Spinal cord (tissue), 10 donors: ENCODE measurements at places on chromosomes 6 and 20.

DNA sequence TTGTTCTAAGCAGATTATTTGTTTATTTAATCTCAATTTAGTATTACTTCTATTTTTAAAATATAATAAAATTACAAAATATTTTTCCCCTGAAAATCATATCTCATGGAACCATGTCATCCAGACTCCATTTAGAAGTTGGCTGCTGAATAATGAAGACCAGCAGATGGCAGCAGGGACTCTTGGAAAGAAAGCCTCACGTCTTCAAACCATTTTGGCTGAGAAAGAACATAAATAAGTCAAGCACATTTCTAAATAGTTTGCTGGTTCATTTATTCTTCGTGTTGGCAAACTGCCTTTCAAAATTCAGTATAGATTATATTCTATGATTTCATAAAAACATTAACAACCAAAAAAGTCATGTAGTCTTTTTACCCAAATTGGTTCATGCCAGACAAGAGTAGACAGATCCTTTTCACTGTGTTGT lies 71.7 kb downstream of the RCAN2 start:
- H3K27ac ChIP-seq: no peak overlapping the region
- H3K27me3 ChIP-seq: no peaks in the 10 kb centered on the region
- peak; percentile 72 for DNase-seq
- no peaks in the 10 kb centered on the region for H3K4me1 ChIP-seq

GRCh38 chr6:43937236-43938177 lies 167.5 kb downstream of the VEGFA start:
- H3K4me3 ChIP-seq: no peak overlapping the region
- H3K27ac ChIP-seq: no peak overlapping the region
- H3K27me3 ChIP-seq: no peaks in the 10 kb centered on the region

GRCh38 chr20:44075191-44075949 lies 111.6 kb downstream of the JPH2 start:
- H3K27ac ChIP-seq: no peak overlapping the region
- H3K27me3 ChIP-seq: no peaks in the 10 kb centered on the region
- no peak overlapping the region for H3K4me3 ChIP-seq
- H3K36me3 ChIP-seq: no peaks in the 10 kb centered on the region
- H3K4me1 ChIP-seq: peaks cover 28% of the 10 kb centered on the region
- no peak for DNase-seq

GRCh38 chr20:31758521-31758920 lies 19.4 kb downstream of the TPX2 start:
- no peaks in the 10 kb centered on the region for H3K4me1 ChIP-seq
- H3K4me3 ChIP-seq: no peak overlapping the region
- H3K27me3 ChIP-seq: no peaks in the 10 kb centered on the region
- DNase-seq: no peak

DNA sequence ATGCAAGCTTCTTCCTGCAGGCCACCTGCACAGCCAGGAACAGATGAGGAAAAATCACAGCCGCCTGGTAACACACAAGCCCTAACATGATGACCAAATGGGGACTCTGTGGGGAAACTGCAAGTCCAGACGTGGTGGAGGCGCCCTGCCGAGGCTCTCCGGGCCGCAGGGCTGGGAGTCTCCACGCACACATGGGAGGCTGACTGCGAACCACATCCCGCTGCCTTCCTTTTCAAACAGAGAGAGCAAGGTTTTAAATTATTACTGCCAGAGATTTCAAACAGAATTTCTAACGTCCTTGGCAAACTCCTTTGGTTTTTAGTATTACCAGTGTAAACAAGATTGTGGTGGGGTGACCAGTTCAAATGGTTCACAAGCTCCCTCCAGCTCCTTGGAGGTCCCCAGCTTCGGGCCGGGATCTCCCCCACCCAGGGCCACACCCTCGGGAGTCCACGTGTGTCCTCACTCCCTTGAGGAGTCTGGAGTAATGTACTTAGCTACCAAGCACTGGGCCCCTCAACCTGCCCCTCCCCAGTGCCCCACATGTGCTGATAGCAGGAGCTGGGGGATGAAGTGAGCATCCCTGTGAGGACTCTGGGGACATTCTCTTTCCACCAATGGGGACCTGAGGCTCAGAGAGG lies 252.7 kb downstream of the TAF4 start:
- DNase-seq: no peak
- H3K4me3 ChIP-seq: no peak overlapping the region
- peaks cover 24% of the 10 kb centered on the region for H3K4me1 ChIP-seq
- H3K36me3 ChIP-seq: no peaks in the 10 kb centered on the region
- no peaks in the 10 kb centered on the region for H3K27me3 ChIP-seq

DNA sequence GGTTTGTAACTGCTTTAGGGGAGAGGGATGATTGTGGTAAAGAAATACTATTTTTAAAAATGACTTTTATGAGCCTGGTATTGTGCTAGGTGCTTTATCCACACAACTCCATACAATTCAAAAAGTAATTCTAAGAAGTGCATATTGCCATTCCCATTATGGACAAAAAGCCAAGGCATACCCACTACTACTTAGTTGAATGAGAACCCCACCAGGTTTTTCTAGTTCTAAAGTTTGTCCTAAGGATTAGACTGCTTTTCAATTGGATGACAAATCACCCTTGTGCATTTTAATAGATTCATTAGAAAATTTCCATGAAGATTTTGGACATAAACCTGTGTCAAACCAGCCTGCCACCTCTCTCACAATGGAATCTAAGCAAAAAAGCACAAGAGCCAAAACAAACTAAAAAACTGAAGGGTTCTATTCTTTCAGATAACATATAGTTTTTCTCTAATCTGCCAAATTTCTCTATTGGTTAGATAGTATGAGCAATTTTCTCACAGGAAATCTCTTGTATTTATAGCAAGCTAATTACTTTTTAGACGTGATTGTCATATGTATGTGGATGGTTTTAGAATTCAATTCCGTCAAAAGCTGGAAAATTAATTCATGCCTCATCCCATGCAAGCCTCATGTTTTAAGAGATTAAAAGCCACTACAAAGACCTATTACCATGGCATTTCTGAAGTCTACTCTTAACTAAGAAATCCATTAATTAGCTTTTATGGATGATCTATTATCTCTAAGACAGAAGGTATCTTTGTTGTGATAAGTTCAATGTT lies 325.5 kb downstream of the RNGTT start:
- peaks cover 3% of the 10 kb centered on the region for H3K4me1 ChIP-seq
- no peaks in the 10 kb centered on the region for H3K27me3 ChIP-seq
- no peaks in the 10 kb centered on the region for H3K36me3 ChIP-seq
- H3K4me3 ChIP-seq: no peak overlapping the region
- H3K27ac ChIP-seq: no peak overlapping the region
- no peak for DNase-seq
